Activated naive CD4-positive, alpha-beta T cell treated with anti-CD3 and anti-CD28 coated beads, Interleukin-2, amount 10 ng/mL, durations not matched to agents 7 days and 5 days (primary cell): ENCODE measurements at places on chromosomes 6 and 20.

- no peak for DNase-seq
These were observed 1.3 kb downstream of the NOP56 start for GRCh38 chr20:2653556-2654383.

DNA sequence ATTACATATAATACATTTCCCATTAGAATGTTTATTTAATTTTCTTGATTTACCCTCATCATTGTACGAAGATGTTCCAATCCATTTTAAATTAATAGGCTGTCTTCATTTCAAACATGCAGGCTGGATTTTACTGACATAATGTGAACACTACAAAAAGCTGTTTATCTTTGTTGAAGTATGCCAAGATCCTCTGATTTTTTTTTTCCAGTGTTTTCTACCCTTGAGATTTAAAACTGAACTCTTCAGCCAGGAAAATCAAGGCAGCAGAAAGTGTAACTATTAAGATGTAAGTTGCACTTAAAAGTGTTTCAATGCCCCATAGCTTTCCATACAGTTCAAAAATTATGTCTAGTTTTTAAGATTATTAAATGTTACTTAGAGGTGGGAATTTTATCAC, 43.5 kb downstream of the PRKN start:
- DNase-seq: no peak

DNA sequence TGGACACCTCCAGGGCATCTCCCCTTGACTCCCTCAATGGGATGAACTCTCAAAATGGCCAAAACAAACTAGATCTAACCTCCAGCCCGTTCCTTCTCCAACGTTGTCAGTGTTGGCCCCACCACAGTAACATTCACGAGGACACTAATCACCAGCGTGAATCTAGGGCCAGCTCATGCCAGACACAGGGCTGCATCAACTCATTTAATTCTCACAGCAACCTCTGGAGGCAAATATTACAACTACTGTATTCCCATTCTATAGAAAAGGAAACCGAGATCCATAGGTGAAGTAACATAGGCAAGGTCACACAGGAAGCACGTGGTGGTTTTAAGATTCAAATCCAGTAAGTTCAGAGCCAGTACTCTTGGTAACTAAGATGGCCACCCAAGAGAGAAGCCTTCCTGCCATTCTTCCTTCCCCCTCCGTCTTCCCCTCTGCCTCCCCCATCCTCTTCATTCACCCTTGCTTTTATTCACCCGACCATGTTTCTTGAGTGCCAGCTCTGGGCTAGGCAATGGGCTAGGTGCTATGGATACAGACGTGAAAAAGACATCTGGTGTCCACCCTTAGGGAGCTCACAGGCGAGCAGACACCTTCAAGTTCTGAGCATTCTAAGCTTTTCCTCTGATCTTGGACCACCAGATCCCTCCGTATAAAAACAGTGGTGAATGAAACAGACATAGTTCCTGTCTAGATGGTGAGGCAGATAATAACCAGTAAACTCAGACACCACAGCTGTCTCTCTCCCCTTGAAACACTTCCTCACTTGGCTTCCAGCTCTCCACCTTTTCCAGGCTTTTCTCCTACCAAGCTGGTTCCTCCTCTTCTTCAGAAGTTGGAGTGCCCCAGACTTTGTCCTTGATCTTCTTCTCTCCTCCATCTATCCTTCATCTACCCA, 9.6 kb downstream of the CCM2L start:
- DNase-seq: peak; percentile 14

DNA sequence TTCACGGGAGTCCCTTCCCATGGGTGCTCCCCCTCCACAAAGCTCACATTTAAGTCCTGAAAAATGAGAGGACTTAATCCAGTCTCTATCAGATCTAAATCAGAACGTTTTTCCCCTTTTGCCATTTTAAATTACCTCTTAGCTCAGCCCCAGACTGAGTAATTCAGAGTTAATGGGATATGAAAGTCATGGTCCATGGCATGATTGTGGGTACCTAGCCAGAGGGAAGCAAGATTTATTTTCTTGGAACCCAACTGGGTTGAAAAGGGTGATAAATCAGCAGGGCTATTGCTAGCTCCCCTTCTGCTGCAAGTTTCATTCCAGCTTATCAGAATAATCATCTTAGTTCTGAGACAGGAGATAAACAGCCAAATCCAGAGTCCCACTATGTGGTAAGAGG, 320.2 kb upstream of the CHD6 start:
- DNase-seq: no peak

DNA sequence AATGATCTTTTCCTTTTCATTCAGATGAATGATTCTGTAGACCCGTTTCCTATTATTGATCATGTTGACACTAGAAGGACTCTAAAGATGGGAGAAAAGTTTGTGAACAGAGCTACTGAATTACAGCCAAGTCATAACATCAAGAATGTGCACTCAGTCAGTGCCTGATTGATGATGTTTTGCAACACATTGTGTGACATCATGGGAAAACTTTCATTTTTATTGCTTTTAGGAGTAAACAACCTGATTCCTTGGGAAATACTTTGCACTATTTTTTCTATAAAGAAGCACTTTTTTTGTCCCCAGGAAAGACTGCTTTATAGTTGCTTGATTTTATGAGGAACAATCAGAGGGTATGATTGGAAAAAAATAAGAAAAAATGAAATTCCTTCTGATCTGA, 383.8 kb upstream of the JAG1 start:
- DNase-seq: no peak

DNA sequence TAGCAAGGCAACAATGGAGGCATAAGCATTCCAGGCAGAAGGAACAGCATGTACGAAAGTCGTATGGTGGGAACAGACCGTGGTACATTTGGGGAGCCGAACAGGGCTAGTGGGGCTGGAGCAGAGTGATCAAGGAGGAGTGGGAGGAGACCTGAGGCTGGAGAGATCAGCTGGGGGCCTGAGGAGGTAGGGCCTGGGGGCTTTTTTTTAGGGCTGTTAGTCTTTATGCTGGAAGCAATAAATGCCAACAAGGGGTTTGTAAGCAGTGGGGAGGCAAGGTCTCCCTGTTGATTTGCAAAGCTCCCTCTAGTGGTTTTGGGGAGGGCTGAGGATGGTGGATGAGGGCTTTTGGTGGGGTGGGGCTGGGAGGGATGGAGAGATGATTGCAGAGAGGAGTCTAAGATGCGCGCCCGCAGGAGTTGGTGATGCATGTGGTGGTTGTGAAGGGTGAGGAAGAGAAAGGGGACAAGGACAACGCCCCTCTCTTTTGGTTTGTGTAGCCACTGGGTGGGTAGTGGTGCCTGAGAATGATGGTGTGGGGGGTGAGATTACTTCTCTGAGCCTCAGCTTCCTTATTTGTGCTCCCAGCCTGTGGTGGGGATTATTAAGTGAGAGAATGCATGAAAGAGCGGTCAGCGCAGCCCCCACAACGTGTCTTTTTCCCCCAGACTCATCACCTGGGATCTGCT, 74.1 kb upstream of the TOX2 start:
- peak; percentile 53 for DNase-seq

DNA sequence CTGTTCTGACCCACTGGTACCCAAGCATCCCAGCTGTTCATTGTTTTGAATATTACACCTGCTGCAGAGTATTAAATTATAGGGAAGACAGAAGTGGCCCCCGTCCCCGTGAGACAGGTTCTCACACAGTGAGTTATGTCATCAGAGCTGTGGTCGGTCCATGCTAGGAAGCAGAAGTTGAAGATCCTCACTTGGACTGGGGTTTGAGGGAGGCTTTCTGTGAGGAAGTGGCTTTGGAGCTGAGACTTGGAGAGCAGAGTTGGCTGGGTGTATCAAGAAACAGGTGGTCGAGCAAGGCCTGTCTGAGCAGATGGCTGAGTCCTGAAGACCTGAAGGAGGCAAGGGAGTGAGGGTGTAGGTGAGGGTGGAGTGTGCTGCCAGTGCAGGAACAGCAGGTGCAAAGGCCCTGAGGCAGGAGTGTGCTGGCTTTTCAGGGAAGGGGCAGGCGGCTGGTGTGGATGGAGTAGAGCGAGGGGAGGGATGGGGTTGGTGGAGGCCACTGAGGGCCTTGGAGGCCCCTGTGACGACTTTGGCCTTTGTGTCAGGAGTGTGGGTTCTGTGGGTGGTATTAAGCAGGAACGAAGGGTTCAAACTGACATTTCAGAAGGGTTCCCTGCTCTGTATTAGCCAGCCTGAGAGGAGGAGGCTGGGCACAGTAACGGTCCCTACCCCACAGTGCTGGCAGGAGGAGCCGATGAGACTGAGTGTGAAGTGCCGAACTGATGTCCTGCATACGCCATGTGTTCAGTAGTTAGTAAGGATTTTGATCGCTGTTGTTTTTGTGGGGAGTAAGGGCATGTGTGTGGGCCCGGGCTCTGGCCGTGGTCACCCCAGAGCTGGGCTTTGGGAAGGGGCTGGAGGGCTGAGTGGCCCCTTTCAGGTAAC, 11.8 kb downstream of the SRC start:
- no peak for DNase-seq

DNA sequence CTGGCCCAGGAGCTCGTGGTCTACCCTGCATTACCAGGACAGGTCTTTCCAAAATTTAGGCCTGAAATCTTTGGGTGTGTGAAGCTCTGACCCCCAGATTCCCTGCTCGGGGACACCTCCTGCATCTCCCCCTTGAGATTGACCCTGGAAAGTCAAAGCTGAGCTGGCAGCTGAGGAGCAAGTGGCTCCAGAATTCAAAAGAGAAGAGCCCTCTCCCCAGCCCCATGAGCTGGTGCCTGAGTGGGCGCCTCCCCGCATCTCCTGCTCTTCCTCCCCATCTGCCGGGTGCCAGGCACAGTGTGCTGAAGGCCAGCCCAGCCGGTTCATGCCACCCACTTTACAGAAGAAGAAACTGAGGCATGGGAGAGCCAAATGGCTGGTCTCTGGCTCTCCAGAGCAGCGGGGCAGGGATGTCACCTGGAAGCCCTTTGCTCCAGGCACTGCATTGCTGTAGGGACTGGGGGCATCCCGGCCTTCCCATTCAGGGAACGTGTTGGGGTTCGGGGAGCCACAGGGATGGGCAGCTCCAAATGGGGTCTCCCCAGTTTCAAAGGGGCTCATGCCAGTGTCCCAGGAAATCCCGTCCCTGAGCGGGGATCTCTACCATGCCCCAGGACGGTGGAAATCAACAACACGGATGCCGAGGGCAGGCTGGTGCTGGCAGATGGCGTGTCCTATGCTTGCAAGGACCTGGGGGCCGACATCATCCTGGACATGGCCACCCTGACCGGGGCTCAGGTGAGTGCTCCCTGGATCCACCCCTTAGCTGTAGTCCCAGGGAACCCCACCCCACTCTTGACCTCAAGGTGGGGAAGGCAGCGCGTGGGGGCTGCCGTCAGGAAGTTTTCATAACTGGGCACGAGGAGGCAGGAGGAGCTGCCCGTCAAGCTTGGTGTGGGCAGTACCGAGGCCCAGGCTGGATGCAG, 20.5 kb downstream of the NPEPL1 start:
- DNase-seq: peak; percentile 19

DNA sequence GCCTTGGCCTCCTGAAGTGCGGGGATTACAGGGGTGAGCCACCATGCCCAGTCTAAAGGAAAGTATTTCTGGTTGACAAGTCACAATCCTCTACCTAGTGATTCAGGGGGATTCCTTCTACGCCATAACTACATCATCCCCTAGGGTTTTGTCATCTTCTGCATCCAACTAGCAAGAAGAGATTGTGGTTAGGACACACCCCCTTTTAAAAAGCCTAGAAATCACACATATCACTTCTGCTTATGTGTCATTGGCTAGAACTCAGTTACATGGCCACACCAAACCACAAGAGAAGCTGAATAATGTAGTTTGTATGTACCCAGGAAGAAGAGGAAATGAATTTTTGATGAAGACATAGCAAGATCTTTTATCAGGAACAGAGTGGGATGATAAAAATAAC, 14.7 kb upstream of the CHD6 start:
- no peak for DNase-seq

DNA sequence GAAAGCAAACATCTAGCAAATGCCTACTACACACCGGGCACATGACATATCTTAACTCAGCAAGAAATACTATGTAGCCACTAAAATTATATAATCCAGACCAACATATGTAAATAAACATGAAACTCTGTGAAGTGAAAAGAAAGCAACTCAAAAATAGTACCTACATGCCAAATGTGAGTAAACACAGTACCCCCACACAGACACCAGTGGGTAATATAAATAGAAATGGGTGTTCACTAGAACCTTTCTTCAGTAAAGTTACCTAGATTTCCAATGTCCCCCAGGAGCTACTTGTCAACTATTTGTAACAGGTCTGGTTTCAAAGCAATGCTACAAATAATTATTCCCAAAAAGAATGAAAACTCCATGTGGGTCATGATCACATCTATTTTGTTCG, 25.5 kb downstream of the TRERF1 start:
- DNase-seq: no peak

GRCh38 chr20:2005359-2005758, 11.5 kb upstream of the PDYN start:
- no peak for DNase-seq

GRCh38 chr6:149483334-149483725, 1.5 kb downstream of the ZC3H12D start:
- DNase-seq: no peak

DNA sequence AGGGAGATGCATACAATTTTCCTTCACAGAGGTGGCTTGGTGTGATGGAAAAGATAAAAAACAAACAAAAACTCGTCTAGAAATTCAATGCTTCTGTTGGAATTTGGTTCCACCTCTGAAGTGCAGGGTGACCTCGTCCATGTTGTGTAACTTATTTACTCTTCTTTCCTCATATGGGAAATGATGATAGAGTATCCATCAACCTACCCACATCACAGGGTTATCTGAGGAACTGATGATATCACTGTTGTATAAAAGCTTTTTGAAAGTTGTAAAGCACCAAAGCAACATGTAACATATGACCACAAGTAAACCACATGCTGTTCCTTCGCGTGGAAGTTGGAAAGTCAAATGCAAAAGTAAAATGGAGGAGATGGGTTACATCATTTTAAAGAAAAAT, 212.0 kb upstream of the SGK1 start:
- peak; percentile 35 for DNase-seq

- DNase-seq: no peak
These were observed 270 bp downstream of the PLEKHG1 start for GRCh38 chr6:150600010-150600300.

GRCh38 chr6:51411496-51412125, 592.9 kb downstream of the TFAP2B start:
- DNase-seq: no peak

DNA sequence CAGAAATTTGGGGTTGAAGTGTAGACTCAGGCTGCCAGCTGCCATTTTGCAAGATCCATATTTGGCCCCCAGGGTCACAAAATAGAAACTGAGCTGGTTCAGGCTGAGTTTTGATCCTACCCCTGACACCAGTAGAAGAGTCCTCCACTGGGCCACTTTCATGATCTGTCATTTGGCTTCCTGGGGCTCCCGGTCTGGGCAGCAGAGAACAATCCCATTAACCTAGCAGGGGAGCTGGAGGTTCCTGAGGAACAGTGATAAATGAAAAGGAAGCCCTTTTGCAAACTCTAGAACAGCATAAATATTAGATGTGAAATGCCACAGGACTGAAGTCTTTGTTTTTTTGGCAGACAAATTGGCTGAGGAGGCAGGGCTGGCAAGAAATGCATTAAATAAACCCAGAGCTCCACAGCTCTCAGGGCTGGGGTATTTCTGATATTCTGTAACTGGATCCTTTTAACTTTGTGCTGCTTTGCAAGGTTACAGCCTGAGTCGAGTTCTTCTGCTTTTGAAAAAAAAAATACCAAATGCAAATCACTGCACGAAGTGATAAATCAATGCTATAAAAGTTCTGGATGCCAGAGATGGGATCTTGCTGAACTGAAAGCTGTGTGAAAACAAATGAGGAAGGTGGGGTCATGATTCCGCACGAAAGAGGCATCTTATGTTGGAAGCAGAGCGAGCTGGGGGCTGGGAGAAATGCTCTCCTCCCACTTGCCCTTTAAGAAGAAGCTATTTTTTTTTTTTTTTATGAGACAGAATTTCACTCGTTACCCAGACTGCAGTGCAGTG, 64.4 kb downstream of the SULF2 start:
- no peak for DNase-seq
